ENCODE measurements at places on chromosomes 7 and 10.

DNA sequence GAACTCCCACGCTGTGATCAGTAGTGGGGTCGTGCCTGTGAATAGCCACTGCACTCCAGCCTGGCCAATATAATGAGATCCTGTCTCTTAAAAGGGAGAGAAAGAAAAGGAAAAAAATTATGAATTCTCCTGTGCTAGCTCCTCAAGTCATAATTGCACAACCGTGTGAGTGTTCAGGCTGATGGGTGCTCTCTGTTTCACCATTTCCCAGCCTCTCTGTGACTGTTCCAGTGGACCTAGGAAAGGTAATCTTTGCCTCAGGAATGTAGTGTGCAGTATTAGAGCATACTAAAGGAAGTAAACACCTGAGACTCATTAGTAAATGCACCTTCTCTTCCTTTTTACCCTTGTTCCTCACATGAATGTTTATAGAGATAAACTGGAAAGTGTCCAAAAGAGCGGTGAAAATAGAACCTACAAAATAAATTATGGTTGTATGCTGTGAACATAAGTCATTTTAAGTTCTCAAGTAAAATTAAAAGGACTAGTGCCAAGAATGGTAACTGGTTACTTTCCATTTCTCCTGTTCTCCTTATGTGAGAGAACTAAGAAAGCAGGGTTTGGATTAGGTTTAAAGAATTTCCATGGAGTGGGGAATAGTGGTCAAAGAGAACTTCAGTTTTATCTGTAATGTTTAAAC is 42.7 kb downstream of the INPP5F start:
- no peak for DNase-seq

- no peak for DNase-seq
Measured at GRCh38 chr10:44860811-44861736, 50.1 kb upstream of the TMEM72 start.

DNA sequence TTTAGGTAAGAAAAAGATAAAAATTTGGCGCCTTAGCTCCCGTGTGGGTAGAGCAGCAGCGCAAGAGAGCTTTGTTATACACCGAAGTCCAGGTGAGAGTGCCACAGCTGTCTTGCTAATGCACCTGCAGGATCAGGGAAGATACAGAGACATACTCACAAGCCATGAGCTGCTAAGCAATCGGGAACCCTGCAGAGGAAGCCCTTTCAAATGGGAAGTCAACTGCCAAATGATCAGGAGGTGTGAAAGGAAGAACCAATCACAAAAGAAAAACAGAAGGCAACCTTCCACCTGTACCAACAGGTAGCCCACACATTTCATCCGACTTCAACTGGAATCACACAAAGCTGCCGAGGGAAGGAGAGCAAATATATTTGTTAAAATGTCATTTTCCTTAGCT is 610.5 kb upstream of the PFKP start:
- DNase-seq, result no peak

- no peak for DNase-seq
Measured at GRCh38 chr10:43027331-43027955, 49.4 kb upstream of the RET start.

DNA sequence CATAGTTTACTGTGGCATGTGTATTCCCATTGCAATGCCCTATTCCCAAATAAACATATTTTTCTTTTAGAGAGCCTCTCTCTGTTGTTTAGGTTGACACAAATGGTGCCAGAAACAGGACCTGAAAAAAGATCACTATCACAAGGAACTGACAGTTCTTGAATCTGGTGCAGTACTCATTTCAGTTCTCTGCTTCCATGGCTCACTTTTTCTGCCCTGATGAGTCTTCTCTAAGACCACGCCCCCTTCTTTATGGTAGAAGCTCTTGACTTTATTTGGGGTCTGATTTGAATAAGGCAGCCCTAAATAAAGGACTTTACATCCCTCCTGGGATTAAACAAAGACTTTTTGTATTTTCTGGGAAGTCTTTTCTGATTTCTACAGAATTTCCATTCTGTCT is 3.5 kb upstream of the CCDC126 start:
- DNase-seq, result no peak

GRCh38 chr10:110241407-110241806 is 34.0 kb downstream of the MXI1 start:
- DNase-seq, result no peak

DNA sequence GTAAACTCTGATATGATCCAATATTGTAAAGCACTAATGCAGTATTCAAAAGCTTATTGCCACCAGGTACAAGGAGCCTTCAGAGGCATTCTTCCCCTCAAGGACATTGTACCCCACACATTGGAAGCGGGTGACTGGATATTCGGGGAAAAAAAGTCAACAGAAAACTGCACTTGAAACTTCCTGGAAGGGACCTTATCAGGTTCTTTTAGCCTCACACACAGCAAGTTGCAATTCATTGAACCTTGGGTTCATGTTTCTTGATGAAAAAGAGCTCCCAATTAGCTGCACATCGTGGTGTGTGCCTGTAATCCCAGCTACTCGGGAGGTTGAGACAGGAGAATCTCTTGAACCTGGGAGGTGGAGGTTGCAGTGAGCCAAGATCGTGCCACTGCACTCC is 16.4 kb upstream of the MICU1 start:
- DNase-seq, result no peak

DNA sequence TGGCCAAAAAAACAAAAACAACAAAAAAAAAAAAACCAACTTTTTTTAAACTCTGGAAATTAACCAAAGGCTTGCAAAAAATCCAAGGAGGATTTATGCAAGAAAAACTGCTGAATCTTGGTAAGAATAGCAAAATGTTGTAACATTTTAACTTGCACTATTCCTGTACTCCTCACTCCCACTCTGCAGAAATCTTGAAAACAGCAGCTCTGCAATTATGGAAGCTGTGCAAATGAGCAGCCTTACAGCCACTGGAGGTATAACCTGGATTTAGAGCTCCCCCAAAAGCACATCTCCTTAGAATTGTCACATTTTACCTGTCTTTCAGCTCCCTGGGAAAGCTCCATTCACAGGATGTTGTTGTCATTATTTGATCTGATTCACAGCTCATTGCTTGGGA is 41.8 kb upstream of the LRGUK start:
- no peak for DNase-seq

- DNase-seq, result no peak
Measured at GRCh38 chr7:106421181-106421762, 136.5 kb upstream of the NAMPT start.

DNA sequence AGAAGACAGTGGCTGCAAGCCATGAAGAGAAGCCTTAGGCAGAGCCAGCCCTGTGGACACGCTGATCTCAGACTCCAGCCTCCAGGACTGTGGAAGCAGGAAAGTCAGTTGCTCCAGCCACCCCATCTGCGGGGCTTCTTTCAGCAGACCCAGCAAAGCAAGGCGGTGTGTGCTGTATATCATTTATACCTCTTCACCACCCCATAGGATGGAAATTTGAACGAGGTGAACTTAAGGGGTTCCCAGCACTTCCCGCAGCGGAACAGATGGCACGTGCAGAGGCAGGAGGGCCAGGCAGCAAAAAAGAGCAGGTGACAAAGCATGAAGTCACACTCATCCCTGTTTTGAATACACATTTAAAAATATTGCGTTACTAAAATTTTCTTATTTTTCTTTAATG is 159.4 kb downstream of the ADARB2 start:
- DNase-seq, result no peak
